Activated T-helper 2 cell treated with anti-CD3 and anti-CD28 coated beads, Interferon-gamma antibody, Interleukin-2, Interleukin-4, amounts not matched to agents 10 μg/mL and 5 μg/mL and 100 μg/mL, durations not matched to agents 14 hours and 24 hours and 36 hours (primary cell): ENCODE measurements at places on chromosomes 16 and 17. TPM values are rescaled to one million over a fixed set of nuclear protein-coding genes. Genes with fewer than 3 reads are reported as not detected.

The JMJD8 gene
- total RNA-seq, result 48.8 and 52.9 TPM in 2 replicates

The TGFB1I1 gene
- 1.2 and 1.7 TPM in 2 replicates for total RNA-seq

The HOXB13 gene
- not detected in 2 replicates for total RNA-seq

The LRRC37B gene
- 34.3 and 40.9 TPM in 2 replicates for total RNA-seq

The SGSH gene
- 25.5 and 29.0 TPM in 2 replicates for total RNA-seq

The GPT2 gene
- total RNA-seq, result 12.9 and 13.5 TPM in 2 replicates

The FOXL1 gene
- total RNA-seq, result 0.05 and 0.23 TPM in 2 replicates

DNA sequence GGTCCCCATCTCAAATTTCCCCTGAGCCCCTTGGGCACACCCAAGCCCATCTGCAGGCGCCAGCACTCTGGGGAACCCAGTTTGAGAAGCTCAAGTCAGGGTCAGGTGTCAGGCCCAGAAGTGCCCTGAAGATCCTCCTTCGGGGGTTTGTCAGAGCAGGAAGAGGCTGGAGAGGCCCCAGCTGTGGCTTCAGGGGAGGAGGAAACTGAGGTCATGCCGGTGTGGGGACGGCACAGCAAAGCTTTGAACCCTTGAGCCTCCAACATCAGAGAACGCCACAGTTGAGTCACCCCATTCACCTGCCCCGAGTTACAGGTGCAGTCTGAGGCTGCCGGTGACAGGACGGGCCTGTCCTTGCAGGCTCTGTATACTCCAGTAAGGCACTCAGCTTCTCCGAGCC, 140.2 kb upstream of the CIBAR2 start:
- DNase-seq, result no peak

DNA sequence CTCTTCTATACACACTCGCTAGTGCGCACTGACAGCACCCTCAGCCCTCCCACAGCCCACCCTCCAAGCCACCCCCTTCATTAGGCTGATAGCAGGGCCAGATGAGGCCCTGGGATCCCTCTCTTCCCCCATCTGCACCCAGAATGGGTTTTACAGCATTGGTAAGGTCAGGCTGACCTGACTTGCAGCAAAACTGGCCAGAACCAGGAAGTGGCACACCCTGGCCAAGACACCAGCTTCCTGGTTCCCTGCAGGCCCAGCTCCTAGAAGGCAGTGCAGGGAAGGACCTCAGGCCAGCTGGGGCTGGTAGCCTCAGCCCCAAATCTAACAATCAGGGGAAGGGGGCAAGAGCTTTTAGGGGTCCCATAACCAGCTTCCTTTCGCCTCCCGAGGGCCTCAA, 50.0 kb upstream of the MRPS23 start:
- no peak for DNase-seq

DNA sequence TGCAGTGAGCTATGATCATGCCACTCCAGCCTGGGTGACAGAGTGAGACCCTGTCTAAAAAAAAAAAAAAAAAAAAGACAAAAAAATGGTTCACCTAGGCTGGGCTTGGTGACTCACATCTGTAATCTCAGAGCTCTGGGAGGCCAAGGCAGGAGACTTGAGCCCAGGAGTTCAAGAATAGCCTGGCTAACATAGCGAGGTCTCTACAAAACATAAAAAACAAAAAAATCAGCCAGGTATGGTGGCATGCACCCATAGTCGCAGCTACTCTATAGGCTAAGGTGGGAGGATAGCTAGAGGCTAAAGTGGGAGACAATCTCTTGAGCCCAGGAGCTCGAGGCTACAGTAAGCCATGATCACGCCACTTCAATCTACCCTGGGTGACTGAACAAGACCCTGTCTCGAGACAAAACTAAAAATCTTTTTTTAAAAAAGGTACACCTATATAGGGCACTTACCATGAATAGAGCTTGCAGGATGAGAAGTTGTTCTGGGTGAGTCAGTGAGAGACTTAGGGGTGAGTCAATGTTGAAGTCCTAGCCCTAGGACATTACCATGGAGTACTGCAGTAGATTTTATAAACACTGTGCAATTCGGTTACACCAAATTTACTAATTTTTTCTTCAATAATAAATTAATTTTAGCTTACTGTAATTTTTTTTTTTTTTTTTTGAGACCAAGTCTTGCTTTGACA, 19.0 kb downstream of the USP32 start:
- no peak for DNase-seq

DNA sequence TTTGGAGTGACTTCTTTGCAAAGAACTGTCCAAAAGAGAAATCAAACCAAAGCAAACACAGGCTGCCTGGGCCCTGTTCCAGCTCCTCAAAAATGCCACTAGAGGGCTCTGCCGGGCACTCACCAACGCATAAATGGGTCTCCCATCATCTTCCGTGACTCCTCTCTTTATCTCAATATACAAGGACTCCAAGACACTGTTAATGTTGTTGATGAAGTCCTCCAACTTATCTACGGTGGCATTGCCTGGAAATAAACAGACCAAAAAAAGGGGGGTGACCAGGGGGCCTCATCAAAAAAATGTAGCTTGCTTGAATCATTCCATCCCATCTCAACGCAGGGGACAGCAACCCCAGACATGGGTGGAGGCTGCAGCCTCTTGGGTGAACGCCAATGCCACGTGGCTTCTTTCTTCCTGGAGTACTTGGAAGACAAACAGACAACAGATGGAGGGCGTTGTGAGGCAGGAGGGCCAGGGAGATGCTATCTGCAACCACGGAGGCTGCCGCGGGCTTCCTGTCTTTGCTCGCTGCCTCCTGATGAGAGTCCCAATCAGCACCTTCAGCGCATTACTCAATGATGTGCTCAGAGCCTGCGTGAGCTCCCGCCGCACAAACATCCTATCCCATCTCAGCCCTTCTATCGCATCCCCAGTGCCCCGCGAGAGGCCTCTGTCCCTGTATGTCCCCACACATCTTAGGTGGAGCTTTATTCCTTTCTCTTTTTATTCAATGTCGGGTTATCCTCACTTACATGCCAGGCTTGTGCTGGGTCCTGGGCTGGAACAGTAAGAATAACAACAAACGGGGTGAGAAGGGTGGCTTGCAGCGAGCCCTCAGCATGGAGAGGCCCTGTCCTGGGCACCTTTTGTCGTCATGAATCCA, 32.0 kb downstream of the KDM8 start:
- peak; percentile 94 for DNase-seq

DNA sequence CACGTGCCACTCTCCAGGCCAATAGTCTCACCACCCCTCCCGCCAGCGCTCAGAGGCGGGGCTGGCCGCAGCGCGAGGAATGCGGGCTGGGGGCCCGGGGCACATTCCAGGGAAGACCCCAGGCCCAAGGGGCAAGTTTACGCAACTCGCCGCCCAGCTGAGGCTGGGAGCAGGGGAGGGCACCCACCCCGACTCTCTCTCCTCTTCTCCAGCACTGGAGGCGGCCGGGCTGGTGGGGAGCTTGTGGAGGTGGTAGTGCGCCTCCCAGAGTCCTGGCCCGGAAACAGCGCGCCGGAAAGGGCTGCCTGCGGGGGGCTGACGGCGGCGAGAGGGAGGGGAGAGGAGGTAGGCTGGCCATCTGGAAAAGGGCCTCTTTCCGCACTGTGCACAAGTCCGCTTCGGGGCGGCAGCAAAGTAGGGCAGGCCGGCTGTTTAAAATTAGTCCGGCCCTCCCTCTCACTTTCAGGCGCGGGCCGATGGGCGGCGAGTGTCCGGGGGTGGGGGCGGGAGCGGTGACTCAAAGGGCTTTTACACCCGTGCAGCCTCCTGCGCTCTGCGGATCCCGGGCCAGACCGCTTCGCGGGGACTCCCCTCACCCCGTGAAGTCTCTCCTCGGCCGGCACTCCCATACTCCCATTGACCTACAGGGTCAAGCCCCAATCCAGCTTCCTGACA, 1.1 kb downstream of the FHOD1 start:
- DNase-seq, result peak; percentile 29

DNA sequence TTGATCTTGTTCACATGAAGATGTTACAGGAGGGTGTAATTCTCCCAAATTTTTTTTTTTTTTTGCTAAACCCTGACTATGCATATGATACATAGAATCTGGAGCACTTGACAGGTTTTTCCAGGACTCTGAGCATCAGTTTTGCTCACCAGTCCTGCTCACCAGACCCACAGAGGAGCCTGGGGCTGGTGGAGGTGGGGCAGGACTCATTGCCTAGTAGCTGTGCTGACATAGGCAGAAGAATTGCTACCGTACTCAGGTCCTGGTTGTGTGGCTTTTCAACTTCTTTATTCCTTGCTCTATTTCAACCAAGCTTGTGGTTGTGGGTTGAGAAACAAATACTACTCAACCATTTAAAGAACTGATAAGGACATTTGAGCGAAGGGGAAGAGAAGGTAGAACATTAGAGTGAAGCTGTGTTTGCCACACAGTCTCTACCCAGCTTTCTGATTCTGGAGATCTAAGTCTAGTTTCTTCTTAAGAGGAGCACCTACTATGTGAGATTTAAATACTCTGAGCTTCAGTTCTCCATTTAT, 212.4 kb downstream of the UTP18 start:
- no peak for DNase-seq

DNA sequence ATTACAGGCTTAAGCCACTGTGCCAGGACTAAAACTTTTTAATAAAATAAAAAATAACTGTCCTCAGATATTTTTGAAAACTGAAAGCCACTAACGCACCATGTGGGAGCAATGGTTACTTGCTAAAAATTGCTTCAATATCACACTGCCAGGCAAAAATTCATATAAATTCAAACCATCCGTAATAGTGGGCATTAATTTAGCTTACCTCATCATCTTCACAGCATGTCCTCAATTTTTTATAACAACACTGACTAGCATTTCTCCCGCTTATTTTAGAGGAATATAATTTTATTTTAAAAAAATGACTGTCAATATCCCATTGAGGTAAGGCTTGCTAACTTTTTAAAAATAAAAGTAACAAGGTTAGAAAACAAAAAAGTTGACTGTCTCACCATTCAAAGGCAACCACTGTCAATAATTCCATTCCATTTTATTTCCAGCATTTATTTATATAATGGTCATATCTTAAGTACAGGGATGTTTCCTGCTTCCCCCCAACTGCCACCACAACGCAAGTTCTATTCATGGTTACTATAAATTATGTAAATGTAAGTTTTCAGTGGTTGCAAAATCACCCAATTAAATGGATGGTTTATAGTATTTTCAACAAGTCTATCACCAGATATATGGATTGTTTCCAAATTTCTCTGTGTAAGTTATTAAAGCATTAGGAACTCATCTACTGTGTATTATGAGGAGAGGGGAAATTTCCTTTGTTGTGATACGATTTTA, 25.4 kb downstream of the GSPT1 start:
- no peak for DNase-seq

DNA sequence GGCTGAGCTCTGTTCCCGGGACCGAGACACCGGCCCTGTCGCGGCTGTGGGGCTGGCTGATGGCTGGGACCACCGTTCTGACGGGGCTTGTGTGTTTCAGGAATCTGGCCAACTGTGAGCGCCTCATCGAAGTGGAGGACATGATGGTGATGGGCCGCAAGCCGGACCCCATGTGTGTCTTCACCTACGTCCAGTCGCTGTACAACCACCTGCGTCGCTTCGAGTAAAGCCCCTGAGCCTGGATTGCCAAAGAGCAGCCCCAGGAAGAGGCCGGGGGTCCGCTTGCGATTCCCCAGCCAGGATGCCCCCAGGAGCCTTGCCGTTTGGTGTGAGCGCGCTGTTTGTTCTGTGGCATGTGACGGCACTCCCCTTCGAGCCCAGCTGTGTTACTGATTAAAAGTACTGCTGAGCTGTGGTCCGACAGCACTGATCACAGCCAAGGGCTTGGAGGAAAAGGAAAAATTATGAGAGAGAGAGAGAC, 23.0 kb downstream of the SMTNL2 start:
- no peak for DNase-seq

GRCh38 chr16:88601313-88602036, 31.3 kb downstream of the ZC3H18 start:
- DNase-seq, result no peak

DNA sequence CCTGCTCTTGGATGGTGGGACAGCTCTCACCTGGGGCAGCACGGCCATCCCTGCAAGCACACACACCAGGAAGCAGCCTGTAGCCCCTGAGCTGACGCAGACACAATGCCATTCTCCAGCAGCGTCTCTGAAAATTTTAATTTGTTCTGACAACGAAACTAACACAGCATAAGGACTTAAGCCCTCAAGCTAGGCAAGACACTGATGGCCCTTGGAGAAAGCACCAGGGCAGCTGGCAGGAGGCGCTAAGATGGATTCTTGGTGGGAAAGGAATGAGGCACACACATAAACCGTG, 2.7 kb upstream of the LIMD2 start:
- no peak for DNase-seq

GRCh38 chr16:56679078-56679730, 3.1 kb upstream of the MT1X start:
- no peak for DNase-seq

DNA sequence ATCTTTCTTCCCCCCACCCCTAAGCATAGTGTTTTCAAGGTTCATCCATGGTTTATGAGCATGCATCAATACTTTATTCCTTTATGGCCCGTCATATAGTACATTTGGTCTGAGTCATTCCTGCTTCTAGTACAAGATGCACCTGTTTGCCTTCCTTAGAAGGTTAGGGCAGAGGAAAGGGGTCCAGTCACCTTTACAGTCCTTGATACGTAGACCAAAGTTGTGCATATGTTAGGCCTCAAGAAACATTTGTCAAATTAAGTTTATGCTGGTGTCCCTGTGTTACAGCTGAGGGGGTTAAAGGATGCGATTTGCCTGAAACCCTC, 1.4 kb downstream of the CYB5D2 start:
- no peak for DNase-seq

DNA sequence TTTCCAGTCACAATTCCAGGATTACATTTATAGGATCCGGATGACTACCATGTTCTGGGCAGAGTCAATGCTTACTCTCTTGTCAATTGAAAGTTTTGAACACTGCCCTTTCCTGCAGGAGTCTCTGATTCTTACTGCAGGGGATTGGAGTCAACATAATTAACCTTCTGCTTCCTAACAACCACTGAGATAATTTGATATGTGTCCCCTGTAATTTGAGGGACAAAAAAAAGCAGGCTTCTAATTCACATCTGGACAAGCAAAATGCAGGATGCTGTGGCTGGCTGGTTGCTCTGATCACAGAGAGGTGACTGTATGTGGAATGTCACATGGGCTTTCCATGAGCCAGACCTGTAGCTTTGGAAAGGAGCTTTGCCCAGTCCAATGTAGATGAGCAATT, 54.9 kb downstream of the PMP22 start:
- DNase-seq, result no peak

DNA sequence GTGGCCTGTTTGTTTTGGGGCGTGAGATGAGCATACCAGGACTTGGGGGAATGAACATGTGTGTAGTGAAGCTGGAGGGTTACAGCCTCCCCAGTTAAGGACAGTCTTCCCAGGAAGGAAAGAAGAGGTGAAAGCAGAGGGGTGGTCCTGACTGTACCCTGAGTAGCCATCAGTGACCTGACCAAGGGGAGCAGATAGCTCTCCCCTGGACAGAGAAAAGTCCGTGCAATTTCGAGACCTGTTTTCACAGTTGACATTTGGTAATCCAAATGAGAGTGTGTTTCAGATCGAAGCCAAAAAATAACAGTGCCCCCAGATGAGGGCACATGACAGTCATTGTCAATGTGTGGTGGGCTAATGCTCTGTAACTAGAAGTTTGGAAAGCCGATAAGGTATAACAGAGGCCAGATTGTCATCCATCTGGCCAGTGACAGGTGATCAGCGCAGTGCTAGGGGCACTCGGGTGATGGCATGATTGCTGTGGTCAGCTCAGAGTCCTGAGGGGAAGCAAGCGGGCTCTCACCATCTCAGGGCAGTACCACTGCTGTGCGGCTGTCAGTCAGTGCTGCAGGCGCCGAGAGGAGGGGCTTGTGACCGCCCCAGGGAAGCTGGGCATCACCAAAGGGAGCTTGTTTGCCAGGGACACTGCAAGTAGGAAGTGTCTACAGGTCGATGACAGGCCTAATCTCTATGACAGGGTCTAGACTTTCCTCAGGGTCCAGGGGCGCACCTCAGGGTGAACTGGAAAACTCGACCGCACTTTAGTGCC, 1.1 kb upstream of the NME2 start:
- DNase-seq, result no peak
